ENCODE measurements at places on chromosomes 3 and 15.

- peak; percentile 8 for DNase-seq
Observed at GRCh38 chr3:186931532-186932280, 1.4 kb downstream of the ST6GAL1 start.

- DNase-seq: no peak
Observed at GRCh38 chr3:105456017-105456416, 89.3 kb downstream of the ALCAM start.

- DNase-seq: no peak
Observed at GRCh38 chr3:190514413-190515153, 698 bp downstream of the IL1RAP start.

DNA sequence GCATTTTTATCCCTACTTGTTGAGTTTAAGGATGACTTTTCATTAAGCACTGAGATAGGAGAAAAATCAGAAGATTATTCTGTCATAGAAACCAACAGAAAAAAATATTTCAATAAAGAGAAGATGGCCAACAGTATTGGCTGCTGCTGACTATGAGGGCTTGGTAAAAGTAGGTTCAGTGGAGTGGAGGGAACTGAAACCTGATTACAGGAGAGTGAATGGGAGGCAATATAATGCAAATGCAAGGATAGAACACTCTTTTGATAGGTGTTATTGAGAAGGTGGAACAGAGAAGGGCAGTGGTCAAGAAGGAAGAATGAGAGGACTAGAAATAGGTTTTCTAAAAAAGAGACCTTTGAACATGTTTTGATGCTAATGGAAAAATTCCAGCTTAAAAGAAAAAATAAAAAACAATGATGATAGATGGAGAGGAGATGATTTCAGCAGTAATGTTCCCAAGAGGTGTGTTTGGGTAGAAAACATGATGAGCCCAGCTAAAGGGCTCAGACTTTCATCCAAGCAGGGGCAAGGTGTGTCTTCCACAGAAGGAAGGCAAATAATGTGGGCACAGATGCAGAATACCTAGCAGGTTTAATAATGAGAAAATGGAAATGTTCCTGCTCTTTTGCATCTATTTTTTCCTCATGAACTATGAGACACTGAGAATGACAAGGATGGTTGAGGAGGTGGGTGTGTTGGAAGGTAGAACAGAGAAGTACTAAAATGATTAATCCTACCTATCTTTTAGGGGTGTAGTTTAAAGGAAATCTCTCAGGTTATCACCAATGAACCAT, 397.9 kb upstream of the GOLIM4 start:
- no peak for DNase-seq

DNA sequence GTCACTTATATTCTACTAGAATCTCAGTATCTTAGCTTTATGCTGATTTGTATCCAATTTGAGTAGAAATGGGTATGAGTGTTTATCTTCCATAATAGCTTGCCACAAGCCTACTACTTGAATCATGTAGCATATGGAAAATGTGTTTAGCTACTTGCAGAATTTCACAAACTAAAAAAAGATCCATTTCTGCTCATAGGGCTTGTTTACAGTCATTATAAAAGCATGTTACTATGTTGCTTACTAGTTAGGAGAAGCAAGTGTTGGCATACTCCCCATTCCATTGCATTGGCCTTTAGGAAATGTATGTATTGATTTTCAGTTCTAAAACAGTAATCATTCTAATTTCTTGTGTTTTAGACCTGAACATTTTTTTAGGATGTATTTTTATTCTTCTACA, 939.2 kb downstream of the NAALADL2 start:
- DNase-seq: no peak

GRCh38 chr3:29281094-29281343, 148 bp downstream of the RBMS3 start:
- no peak for DNase-seq

DNA sequence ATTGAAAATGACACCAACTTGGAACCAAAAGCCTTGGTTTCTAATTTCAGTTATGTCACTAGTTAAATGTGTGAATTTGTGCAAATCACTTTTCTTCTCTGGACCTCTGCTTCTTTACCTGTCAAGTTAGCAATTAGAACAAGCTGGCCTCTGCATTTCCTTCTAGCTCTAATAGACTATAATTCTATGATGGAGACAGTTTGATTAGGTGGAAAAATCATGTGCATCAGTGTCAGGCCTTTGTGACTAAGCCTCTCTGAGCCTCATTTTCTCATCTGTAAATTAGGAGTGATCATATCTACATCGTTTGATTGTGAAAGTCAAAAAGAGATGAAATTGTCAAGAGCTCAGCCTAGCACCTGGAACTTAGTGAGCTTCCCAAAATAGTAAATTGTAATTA, 712.9 kb downstream of the MECOM start:
- DNase-seq: no peak

- DNase-seq: no peak
Observed at GRCh38 chr15:48782911-48783310, 28.0 kb downstream of the CEP152 start.

DNA sequence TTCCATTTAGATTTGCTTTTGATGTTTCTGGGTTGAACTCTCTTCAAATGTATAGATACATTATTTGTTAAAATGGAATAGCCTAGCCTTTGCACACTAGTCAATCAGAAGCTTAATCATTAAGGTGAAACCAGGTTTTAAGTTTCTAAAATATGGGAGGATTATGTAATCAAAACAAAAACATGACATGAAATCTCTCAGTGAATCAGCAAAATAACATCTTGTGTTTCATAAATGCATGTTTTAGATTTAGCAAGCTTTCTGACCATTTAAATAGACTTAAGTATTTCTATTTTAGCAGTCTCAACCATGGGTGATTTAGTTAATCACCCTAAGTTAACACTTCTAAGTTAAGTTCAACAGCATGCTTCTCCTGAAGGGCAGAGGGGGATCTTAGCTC, 11.3 kb downstream of the GTF2E1 start:
- no peak for DNase-seq

- DNase-seq: peak; percentile 33
Observed at GRCh38 chr15:80777137-80777536, 2.0 kb upstream of the CEMIP start.

DNA sequence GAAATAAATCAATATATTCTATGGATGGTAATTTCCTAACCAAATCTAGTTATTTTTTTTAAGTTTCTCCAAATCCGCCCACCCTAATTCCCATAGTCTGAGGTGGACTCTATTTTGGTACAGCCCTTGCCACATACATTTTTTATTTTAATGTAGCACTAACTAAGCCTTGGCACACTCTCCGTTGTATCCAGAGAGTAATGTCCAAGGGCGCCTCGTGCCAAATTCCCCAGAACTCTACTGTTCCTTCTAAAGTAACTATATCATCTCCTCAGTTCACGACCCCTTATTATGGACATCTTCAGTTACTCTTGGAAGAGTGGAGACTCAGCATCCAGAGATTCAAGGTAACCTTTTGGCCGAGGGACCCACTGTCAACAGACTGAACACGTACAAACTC, 1.3 kb downstream of the VGLL3 start:
- DNase-seq: no peak

- DNase-seq: no peak
Observed at GRCh38 chr15:22978691-22979237, 1.4 kb downstream of the CYFIP1 start.

GRCh38 chr3:46301122-46301835, 52.6 kb upstream of the CCR2 start:
- no peak for DNase-seq

DNA sequence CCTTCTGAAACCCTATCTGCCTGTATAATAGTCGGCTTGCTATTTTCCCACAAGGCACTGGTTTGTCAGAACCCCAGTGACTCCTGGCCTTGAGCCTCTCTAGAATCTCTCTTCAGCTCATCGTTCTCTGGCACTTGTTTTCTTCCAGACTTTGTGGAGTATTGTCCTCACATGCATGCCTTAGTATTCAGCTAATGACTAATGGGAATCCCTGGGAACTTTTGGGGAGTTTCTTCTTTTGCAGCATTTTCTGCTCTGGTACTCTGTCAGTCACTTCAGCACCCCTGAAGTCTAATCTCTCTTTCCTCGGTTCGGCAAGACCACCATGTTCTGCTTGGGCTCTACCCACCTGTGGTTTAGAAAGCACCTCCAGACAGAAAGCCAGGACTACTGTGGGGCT, 35.8 kb upstream of the THRB start:
- no peak for DNase-seq

- no peak for DNase-seq
Observed at GRCh38 chr3:43405888-43406642, 119.7 kb downstream of the SNRK start.

- no peak for DNase-seq
Observed at GRCh38 chr3:60703956-60704736, 547.1 kb downstream of the FHIT start.

DNA sequence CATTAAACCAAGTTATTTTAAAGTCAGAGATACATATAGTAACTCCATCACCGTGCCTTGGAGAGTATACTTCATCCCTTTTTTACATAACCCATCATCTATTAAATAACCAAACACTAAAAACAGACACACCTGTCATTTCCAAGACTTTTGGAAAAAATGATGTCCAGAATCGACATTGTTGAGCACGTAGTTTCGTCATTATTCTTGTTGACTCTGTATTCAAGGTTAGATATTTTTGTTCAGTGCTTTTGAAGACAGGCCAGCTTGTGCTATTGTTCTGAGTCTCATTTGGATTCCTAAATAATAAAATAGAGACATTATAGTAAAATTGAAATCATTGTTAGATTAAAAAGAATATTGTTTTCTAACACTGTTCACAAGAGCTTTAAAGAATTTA, 51.2 kb downstream of the BCHE start:
- no peak for DNase-seq

DNA sequence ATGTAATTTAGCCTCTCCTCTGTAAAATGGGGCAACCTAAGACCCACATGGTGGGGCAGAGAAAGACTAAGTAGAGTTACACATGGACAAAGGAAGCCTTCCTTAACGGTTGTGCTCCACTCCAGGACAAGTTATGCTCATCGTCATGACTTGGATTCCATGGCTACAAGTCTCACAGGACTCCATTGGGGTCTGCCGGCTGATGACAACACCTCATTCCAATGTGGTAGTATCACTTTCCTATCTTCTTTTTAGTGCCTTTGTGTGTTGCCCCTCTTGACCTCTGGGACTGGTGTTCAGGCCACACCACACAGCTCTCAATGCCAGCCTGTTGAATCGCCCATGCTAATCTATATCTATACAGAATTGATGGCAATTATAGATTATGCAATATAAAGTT, 181.3 kb upstream of the WNT5A start:
- DNase-seq: no peak

DNA sequence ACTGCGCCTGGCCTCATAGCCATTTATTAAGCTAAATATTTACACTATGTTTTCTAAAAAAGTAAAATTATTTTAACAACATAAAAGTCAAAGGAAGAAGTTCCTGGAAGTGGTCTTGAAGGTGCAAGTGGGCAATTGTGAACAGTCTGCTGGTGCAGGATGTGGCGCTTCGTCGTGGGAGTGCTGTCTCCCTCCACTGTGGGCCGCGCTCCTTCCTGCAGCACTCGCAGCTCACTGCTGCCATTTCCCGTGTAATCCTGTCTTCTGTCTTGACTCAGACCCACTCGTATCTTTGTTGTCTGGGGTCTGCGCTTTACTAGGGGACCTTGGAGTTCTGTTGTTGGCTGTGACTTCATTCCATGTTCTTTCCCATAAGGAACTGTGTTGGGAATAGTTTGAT, 56.3 kb downstream of the APBA2 start:
- no peak for DNase-seq

DNA sequence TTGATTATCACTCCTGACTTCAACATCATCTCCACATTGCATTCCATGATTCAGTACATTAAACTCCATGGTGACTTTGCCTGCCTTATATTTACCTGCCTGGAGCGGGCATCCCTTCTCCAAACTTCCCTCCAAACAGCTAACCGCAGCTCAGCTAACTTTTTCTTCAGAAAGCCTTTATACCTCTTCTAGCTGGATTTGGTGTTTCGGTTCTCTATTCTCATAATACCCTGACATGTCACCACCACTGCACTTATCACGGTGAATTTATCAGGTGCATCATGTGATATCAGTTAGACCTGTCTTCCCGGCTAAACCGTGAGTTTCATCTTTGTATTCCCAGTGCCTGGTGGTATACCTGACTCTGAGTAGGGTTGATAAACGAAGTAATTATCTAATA, 367.6 kb downstream of the UNC13C start:
- DNase-seq: no peak

DNA sequence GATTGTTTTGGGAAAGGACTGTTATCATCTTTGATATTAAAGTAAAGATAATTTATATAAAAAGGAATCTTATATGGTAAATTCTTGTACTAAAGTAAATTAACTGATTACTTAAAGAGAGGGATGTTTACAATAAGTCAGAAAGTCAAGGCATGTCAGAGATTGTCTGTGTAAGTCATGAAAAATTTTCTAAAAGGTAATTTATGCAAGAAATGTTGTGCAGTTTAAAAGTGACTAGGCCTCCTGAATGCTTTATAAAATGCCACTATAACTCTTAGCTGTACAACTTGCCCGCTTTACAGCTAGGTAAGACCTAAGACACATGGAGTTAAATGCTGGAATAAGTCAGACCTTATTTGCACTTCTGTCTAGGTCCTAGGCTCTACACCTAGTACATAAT, 692.9 kb downstream of the GBE1 start:
- DNase-seq: no peak

- no peak for DNase-seq
Observed at GRCh38 chr3:25125201-25125600, 302.9 kb upstream of the RARB start.

- no peak for DNase-seq
Observed at GRCh38 chr15:47987908-47988532, 132.8 kb upstream of the SLC24A5 start.

- DNase-seq: no peak
Observed at GRCh38 chr3:47022641-47023071, 43.2 kb downstream of the NBEAL2 start.

- no peak for DNase-seq
Observed at GRCh38 chr3:148457886-148458285, 239.8 kb upstream of the AGTR1 start.

DNA sequence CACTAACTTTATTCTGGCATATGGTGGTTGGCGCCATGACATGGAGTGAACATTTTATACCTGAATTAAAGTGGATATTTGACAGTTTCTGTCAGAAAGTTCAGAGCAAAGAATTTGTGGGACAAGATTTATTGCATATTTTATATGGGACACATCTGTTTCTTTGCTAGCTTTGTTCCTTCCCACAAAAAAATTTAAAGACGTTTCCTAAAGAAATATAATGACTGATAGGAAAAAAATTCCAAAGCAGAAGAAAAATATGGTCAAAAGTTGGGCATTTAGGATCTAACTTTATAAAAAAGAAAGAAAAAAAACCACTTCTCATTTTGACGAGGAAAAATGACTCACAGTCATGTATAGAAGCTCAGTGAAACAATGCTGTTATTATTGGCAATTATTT, 101.6 kb downstream of the GREM1 start:
- no peak for DNase-seq

DNA sequence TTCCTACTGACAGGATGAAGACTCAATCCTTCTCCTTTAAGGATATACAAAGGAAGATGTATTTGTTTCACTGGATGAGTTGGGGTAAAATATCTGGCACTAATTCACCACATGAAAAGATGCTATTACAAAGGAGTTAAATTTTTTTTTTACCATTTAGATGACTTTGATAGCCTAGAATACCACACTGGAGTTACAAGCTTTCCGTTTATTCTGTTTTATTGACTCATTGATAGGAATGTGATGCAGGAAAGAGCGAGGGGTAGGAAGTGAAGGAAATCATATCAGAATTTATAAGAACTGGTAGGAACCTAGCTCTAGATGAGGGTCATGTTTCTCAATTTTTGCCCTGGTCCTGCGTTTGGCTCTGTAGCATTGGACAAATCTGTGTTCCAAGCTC, 427.2 kb downstream of the GRM7 start:
- no peak for DNase-seq

Data from bone marrow (tissue), 2 donors.